ENCODE measurements at places on chromosomes 3 and 15.

- DNase-seq = no peak
These were observed 52.2 kb upstream of the HEG1 start for GRCh38 chr3:125107861-125108567.

DNA sequence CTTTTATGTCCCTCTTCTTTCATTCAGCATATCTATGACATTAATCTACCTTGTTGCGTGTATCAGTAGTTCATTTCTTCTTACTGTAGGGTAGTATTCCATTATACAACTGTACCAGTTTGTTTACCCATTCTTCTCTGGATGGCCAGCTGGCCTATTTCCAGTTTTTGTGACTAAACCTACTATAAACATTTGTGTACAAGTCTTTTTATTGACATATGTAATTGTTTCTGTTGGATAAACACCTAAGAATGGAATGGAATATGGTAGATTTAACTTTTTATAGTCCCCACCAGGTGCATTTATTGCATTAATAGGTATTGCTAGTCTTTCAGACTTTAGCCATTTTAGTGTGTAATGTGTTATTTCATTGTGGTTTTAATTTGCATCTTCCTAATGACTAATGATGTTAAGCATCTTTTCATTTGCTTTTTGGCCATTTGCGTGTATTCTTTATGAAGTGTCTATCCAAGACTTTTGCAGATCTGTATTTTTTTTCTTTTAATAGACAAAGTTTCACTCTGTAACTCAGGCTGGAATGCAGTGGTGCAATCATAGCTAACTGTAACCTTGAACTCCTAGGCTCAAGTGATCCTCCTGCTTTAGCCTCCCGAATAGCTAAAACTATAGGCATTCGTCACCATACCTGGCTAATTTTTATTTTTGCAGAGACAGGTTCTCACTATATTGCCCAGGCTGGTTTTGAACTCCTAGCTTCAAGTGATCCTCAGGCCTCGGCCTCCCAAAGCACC lies 41.9 kb upstream of the XRN1 start:
- DNase-seq = no peak

- no peak for DNase-seq
These were observed 338.3 kb downstream of the IL20RB start for GRCh38 chr3:137296116-137296515.

GRCh38 chr3:124574012-124574411 lies 156.2 kb upstream of the UMPS start:
- no peak for DNase-seq

GRCh38 chr3:4938281-4938982 lies 40.8 kb upstream of the BHLHE40 start:
- no peak for DNase-seq

GRCh38 chr3:14358426-14359211 lies 43.8 kb upstream of the SLC6A6 start:
- no peak for DNase-seq

- DNase-seq = no peak
These were observed 625.9 kb downstream of the NLGN1 start for GRCh38 chr3:174023421-174023820.

DNA sequence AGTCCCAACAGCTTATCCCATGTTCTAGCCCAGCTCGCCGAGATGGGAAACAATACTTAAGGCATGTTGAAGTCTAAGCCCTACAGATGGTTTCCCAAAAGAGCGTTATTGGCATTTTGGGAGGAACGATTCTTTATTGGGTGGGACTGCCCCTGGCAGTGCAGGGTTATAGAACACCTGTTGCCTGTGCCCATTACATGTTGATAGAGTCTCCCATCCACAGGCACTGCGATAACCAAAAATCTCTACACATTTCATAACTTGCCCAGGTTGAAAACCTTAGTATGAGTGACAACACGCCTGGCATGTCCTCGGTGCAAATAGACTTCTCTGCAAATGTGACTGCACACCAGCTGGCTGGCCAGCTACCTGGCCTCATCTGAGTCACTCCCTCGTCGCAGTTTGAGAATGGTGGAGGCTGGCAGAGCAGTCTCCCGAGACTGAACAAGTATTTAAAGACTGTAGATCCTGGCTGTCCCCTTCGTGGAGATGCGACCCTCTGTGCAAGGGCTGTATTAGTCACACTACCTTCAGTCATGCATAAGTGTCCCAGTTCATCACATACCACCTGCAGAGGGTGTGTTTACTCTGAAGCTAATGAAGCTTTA lies 18.7 kb downstream of the ZNF80 start:
- DNase-seq = no peak

GRCh38 chr3:197460002-197460401 lies 95.8 kb downstream of the BDH1 start:
- no peak for DNase-seq

GRCh38 chr3:61371123-61371522 lies 119.9 kb upstream of the FHIT start:
- DNase-seq = no peak

Data from left forelimb (tissue), 1 donor.